ENCODE measurements at places on chromosomes 12 and 14. TPM values are rescaled to one million over a fixed set of nuclear protein-coding genes. Genes with fewer than 3 reads are reported as not detected.

DNA sequence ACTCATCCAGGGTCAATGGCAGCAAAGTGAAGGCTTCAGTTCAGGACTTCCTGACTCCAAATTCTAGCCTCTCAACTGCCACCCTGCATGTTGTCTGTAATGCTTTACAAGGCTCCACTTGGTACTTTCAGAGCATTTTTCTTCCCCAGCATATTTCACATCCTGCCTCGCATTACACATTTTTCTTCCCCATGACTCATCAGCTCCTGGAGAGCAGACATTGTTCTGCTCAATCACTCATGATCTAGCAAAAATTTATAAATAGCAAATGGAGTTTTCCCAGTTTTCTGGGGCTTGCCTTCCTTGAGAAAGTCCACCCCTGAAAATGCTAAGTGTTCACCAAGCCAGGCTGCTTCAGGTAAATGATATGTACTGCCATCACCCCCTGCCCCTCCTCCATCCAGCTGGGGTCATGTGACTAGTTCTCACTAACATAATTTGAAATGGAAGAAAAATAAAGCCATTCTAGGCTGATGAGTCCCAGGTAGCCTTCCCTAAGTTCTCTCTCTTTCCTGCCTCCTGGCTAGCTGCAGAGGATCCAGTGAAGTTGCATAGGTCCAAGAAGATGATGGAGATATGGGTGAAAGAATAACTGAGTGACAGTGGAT, 69.4 kb downstream of the ARMH4 start:
- no peak for DNase-seq

- no peak for DNase-seq
These were observed 23.7 kb downstream of the HEBP1 start for GRCh38 chr12:12976366-12976765.

DNA sequence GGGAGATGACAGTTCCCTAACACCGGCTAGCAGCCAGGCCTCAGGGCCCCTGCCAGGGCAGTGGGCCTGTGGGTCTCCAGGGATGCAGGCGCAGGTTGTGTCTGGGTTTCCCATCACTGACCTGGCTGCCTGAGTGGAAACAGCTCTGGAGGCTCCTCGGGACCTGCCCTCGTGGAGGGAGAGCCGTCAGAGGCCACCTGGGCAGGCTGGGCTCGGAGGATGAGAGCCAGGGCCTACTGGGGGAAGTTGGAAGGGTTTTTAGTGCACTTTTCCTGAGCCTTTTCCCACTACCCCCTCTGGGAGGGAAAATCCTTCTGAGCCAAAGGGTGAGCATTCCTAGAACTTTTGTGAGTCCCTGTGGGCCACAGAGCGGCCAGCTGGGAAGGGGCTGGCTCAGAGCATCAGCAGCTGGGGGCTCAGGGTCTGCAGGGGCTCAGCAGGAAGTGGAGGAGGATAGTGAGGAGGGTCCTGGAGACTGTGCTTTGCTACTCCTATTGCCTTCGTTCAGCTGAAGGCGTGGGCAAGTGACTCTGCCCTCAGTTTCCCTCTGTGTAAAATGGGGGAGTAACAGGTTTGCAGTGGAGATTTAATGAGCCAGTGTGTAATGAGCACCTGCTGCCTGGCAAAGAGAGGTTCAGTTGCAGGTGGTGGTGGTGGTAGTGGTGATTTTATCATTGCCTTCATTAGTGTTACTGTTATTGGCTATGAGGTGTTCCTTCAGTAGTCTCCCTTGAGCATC, 1.8 kb downstream of the SH2B3 start:
- DNase-seq = no peak

DNA sequence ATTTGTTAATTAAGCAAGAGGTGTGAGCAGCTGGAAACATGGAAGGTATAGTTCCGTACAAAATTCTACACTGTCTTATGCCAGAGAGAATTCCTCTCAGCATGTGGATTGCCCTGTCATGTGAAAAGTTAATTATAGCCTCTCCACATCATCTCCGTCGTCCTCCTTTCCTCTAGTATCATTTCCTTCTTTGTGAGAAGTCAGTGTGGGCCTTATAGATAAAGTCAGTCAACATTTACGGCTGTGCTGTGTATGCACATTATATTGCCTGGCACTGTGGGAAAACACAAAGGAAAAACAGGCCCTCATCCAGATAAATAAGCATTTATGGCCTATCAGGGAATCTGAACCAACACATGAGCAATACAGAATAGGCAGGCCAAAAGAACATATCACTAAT, 236.6 kb downstream of the SEC23A start:
- no peak for DNase-seq

DNA sequence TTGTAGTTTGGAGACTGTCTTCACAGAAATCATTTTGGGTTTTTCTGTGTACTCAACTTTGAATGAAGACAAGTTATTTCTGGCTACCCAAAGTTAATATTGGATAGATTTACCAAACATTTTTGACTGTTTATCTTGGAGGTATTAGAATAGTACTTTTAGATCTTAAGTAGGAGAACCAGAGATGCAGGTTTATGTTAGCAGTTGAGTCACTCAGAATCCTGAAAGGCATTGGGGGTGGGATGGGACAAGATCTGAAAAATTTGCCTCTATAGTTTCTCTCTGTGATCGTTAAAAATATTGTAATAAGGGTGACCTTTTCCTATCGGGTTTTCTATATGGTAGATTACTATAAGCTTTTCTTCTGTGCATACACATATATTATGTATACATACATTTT, 112.3 kb downstream of the TTC6 start:
- DNase-seq = no peak

The KRT74 gene
- not detected for total RNA-seq

DNA sequence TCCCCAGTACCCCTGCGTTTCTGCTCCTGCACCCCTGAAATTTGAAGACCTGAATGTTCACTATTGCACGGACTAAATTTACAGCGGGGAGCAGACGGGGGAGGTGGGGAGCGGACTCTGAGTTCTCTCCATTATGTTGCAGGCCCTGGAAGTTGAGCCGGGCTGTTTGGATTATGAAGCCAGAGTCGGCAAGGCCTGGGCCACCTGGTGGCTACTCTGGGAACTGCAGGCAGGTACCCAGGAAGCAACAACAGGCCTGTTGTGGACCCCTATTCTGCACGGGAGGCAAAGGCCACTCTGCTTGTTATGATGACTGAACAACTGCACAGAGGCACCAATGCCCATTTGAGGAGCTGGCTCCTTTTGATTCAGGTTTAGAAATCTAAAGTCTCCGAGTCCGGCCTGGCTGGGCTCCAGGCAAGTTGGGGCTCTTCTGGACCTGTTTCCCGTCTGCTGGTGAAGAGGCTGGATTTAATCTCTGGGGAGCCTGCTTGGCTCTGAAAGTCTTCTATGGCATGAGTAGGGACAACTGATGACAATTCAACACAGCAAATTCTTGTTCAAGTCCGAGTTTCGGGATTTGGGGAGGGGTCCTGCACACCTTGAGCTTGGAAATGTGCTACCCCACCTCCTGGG, 34.1 kb upstream of the FAM181A start:
- peak; percentile 68 for DNase-seq

GRCh38 chr14:69493791-69494190, 9.3 kb downstream of the PLEKHD1 start:
- DNase-seq = no peak

The KRT3 gene
- total RNA-seq = not detected

DNA sequence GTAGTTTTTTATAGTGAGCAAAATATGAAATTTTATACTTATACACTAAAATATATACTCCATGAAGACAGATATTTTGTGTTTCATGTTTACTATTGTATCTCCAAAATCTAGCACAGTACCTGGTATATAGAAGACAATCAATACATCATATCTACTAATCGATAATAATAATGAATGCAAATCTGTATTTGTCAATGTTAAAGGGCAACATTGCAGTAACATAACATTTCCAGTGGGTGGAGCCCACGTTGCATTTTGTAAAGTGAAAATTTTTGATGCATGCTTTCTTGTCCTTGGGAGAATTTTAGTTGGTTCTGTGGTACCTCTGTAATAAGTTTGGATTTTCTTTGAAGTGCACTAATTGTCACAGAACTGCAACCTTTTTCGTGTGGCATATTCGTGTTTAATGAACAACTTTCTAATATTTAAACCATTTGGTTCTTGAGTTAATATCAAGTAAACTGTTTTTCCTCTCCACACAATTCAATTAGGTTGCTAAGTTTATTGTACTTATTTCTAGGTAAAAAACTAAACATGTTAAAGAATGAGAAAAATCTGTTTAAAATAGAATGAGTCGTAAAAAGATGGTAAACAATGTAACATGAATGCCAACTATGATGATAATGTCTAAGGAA, 47.4 kb downstream of the AVPR1A start:
- no peak for DNase-seq

DNA sequence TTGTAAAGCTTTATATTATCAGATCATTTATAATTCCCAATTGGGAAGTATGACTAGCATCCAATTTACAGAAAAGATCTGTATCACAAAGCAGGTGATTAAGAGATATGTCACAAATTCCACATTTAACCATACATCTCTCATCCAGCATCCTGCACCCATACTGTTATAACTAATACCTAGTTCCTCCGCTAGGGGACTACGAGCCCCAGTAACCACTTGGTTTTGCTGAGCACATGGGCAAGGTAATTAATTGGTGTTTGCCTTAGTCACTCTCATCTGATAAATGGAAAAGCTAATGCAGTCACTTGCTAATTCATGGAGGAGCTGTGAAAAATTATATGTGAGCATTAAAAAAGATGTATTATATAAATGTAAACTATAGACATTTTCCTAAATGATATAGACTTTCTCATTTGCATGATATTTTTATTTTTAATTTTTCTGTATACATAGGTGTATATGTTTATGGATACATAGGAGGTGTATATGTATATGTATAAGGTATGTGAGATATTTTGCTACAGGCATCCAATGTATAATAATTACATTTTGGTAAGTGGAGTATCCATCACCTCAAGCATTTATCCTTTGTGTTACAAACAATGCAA, 1031.8 kb downstream of the GALC start:
- no peak for DNase-seq

DNA sequence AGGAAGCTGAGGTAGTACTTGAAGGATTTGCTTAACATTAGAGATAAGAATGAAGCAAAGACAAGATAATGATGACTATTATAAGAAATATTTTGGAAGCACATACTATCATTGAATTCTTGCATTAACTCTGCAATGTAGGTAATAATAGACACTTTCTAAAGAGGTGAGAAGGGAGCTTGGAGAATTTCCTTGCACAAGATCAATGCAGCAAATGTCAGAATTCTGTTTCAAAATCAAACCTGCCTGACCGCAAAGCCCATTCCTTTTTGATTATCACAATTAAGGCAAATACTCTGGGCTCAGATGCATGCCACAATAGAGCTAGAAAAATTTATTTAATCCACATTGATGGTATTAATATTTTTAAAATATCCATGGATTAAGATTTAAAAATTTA, 50.4 kb upstream of the RIC8B start:
- DNase-seq = no peak

GRCh38 chr14:85587151-85587711, 57.3 kb downstream of the FLRT2 start:
- no peak for DNase-seq

DNA sequence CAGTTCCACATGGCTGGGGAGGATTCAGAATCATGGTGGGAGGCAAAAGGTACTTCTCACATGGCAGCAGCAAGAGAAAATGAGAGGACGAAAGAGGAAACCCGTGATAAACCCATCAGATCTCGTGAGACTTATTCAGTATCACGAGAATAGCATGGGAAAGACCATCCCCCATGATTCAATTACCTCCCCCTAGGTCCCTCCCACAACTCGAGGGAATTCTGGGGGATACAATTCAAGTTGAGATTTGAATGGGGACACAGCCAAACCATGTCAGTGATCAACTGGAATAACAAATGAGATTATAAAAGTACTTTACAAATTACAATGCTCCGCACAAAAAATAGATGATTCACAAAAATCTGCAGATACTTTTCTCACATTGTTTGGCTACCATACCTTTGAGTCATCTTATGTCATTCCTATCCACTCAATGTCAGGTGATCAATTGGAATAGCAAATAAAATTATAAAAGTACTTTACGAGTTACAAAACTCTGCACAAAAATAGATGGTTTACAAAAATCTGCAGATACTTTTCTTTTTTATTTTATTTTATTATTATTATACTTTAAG, 338.9 kb downstream of the C12orf50 start:
- no peak for DNase-seq

DNA sequence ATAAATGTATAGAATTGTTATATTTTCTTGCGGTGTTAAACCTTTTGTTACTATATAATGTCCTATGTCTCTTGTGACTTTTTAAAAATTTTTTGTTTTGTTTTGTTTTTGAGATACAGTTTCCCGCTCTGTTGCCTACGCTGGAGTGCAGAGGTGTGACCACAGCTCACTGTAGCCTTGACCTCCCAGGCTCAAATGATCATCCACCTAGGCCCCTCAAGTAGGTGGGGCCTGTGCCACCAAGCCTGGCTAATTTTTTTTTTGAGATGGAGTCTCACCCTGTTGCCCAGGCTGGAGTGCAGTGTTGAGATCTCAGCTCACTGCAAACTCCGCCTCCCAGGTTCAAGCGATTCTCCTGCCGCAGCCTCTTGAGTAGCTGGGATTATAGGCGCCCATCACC, 26.5 kb upstream of the RCOR1 start:
- DNase-seq = no peak

DNA sequence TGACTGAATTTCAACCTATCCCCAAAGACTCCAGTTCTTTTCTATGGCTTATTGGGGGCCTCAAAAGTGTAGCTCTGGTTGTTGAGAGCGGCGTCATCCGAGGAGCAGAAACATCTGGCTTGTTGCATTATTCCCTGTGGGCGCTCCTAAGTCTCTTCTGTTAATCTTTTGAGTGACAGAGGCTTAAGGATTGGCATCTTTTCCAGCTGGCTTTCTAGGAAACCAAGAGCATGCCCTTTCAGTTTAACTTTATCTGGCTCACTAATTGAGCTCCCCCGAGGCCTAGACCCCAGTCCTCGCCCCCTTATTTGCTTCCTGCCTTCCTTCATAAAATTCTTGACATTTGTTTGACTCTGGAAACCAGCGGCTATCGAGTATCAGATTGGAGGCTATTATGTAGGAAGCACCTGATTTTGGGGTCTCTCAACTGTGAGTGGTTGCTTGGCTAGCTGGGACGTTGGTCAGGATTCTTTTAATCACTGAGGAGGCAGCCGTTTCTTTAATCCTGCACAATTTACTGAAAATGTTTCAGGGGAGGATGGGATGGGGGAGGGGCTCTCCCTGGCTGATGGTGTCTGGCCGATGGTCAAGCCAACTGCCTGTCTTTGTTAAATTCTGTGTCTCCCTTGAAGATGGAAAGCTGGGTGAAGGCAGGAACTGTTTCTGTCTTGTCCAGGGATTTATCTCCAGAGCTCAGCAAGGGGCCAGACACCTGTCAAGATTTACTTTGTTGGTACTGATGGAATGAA, 3.1 kb downstream of the SMOC1 start:
- DNase-seq = no peak

- DNase-seq = no peak
These were observed 67.0 kb downstream of the FBXW8 start for GRCh38 chr12:116977465-116978380.
